ENCODE measurements at places on chromosomes 2 and 18.

DNA sequence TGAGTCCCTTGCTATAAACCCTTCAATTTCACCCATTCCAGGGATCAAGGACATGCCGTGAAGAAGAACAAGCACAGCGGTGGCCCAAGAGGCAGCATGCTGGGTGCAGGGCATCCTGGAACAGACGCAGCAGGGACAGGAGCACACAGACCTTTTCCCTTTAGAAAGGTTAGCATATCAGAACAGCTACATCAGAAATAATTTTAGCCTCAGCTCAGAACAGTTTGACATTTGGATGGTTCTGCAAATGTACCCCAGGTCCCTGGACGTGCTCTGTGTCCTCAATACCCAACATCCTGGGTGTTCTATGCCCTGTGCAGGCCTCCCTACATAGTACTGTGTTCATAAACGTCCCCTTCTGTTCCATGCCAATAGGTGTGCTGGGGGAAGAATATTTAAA lies 80.4 kb downstream of the MYOM1 start:
- no peak for DNase-seq

DNA sequence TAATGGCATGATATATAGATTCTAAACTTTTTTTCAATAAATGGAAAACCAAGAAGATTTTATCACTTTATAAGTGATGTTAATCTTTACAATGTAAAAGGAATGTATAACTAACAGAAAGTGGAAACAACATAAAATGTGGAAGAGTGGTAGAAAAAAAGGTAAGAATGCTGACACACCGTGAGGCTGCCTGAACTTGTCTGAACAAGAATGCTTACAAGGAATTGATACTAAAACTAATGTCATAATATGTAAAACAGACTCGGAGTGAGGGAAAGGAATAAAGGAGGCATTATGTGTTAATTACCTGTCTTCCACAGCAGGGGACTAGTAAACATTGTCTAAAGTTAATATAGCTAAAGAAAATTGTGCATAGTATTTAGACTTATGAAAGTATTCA lies 958.8 kb upstream of the TMEFF2 start:
- DNase-seq, result no peak

GRCh38 chr2:72920318-72921087 lies 3.2 kb downstream of the EMX1 start:
- DNase-seq, result peak; percentile 34

GRCh38 chr2:27152102-27152795 lies 3.4 kb downstream of the TCF23 start:
- DNase-seq, result no peak

- no peak for DNase-seq
These were observed 160.3 kb upstream of the CDH19 start for GRCh38 chr18:66764230-66764629.
